NCI-H748 treated with DMSO at 0.1 percent for 48 hours (cell line): ENCODE measurements at places on chromosomes 4 and X.

- no peak for DNase-seq
Observed at GRCh38 chr4:148054275-148054674, 322.4 kb downstream of the ARHGAP10 start.

DNA sequence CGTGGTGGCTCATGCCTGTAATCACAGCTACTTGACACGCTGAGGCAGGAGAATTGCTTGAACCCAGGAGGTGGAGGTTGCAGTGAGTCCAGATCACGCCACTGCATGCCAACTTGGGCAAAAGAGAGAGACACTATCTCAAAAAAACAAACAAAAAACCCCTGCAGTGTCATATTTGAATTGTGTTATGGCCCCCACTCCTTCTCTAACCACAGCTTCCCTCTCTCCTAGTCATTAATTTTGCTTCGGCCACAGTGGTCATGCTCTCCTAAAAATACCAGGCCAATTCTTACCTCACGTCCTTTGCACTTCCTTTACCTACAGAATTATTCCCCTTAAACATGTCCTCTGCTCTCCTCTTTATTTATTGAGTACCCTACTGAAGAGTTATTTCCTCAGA lies 206.1 kb downstream of the PPP3CA start:
- DNase-seq, result no peak

- no peak for DNase-seq
Observed at GRCh38 chr4:76354517-76355473, 48.3 kb downstream of the STBD1 start.

- DNase-seq, result no peak
Observed at GRCh38 chr4:70280567-70280966, 38.2 kb downstream of the CSN3 start.

DNA sequence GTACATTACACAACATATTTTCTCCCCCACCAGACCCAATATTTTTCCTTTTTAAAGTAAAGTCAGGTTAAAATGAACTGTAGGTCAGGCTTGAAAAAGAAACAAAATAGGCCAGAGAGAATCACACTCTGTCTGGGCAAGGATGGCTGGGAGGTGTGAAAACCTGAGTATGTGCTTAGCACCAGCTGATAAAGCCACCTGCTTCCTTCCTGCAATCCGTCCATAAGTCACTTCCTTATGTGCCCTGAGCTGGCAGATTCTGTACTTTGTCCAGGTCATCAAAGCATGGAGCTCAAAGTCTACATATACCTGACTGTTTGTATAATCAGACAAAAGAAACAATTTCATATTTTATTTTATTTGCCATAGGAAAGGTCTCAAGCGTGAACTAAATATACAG lies 37.7 kb downstream of the ANTXR2 start:
- no peak for DNase-seq

- no peak for DNase-seq
Observed at GRCh38 chr4:2260344-2261109, 1.4 kb downstream of the MXD4 start.

- DNase-seq, result no peak
Observed at GRCh38 chr4:76955182-76955581, 5.6 kb downstream of the SEPTIN11 start.

DNA sequence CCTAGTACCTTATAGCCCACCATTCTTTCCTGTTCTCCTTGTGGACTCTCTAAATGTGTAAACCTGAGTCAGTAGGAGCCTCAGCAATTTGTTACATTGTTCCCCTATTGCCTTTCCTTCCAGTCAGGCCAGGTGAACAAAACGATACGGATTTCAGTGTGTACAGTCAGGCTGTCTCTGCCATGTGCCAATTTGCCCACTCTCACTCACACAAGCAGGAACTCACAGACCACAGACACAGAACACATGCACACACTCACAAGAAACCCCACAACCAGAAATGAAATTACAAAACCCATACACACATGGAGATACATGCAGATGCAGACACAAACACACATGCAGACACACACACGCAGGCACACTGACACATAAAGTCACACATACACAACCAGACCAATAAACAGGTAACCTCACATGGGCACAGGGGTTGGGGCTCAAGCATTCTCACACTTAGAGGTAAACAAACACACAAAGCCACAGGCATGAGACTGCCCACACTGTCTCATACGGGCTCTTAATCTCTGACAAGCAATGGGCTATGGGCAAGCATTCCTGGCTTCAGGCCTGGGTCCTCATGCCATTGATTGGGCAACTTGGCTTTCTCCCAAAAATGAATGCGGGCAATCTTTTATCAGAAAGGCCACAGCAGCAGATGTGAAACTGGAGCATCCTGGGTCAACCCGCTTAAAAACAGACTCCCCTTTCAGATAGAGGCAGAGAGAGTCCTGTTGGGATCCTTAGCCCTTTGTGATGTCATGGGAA lies 68.7 kb downstream of the NBDY start:
- no peak for DNase-seq

DNA sequence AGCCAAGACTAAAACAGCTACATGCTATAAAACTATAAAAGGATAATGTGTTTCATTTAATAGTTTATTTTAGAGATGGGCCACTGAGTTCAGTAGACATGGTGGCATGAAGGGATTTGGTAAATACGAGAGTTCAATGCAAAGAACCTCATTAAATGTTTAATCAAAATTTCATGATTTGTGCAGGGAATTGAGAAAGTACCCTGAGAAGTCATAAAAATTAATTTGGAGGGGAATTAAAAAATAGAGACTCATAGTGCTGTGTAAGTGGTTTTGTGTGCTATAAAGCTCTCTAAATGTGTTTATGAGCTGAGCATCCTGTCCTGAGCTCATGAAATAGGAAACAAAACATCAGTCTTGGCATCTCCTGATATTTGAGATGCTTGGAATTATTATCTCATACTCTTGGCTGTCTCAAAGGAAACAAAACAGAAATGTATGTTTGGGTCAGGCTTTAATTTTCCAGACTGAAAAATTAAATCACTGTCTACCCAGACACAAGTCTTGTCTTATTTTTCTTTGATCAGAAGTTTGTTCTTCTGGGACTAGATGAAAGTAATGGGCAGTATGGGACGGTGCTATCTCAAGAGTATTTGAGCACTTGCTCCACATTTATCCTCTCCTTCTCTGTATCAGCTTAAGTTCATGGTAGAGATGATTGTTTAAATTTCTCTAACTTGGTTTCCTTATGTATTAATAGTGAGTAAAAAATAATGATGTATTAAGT lies 38.0 kb upstream of the EMCN start:
- no peak for DNase-seq

- DNase-seq, result no peak
Observed at GRCh38 chrX:153939573-153939972, 4.7 kb upstream of the NAA10 start.

DNA sequence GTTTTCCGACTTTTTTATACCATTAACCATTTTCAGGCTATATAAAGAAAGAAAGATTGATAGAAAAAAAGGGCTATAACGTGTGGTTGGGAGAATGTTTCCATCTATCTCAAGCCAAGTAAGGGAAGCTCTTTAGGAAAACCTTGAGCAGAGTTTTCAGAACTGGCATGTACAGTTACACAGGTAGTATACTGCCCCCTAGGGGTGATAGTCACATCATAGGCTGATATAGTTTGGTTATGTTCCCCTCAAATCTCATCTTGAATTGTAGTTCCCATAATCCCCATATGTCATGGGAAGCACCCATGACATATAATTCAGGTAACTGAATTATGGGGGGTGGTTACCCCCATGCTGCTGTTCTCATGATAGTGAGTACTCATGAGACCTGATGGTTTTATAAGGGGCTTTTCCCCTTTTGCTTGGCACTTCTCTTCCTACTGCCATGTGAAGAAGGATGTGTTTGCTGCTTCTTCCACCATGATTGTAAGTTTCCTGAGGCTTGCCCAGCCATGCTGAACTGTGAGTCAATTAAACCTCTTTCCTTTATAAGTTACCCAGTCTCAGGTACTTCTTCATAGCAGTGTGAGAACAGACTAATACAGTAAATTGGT lies 186.8 kb downstream of the TMA16 start:
- peak; percentile 13 for DNase-seq

- DNase-seq, result no peak
Observed at GRCh38 chr4:122139139-122139538, 13.0 kb upstream of the BLTP1 start.

GRCh38 chr4:180669680-180670079 lies 1573.5 kb upstream of the TENM3 start:
- DNase-seq, result no peak

DNA sequence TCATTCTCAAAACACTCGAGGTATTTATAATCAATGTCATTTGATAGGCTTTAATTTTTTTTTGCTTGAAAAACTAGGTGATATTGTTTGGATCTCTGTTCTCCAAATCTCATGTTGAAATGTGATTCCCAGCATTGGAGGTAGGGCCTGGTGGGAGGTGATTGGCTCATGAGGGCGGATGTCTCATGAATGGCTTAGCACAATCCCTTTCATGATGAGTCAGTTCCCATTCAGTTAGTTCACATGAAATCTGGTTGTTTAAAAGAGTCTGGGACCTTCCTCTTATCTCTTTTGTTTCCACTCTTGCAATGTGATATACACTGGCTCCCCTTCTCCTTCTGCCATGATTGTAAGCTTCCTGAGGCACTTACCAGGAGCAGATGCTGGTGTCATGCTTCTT lies 638.7 kb downstream of the DMD start:
- DNase-seq, result no peak

DNA sequence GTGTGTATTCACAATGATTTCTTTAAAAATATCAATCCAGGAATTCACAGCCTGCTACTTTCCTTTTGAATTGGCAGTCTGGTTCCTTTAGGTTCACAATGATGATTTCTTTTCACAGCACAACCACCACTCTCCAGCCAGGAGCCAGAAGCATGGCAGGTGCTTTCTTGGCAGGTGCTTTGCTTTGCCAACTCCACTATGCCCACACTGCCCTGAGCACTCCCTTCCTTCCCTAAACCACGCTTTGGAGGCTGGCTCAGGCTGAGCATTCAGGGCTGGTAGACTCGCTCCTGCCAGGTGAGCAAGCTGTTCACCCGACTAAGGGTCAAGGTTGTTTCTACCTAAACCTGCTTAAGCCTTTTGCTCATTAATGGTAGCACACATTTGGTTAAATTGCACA lies 184.5 kb downstream of the SH3KBP1 start:
- DNase-seq, result no peak

DNA sequence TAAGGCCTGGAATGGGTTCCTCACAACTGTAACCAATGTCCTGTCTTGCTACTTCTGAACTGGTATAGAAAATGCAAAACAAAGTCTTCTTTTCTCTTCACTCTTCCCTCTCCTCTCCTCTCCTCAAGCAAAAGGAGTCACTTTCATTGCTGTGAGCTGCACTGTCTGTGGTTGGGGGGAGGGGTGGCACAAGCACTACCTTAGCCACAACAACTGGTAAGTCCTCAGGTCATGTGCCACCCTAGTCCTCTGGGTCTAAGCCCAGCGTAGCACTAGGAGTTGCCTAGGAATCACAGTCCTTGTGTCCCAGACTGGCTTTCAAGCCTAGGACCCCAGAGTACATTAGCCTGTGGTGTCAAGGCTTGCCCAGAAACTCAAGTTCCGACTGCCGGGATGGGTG lies 859.3 kb upstream of the AMOT start:
- no peak for DNase-seq

DNA sequence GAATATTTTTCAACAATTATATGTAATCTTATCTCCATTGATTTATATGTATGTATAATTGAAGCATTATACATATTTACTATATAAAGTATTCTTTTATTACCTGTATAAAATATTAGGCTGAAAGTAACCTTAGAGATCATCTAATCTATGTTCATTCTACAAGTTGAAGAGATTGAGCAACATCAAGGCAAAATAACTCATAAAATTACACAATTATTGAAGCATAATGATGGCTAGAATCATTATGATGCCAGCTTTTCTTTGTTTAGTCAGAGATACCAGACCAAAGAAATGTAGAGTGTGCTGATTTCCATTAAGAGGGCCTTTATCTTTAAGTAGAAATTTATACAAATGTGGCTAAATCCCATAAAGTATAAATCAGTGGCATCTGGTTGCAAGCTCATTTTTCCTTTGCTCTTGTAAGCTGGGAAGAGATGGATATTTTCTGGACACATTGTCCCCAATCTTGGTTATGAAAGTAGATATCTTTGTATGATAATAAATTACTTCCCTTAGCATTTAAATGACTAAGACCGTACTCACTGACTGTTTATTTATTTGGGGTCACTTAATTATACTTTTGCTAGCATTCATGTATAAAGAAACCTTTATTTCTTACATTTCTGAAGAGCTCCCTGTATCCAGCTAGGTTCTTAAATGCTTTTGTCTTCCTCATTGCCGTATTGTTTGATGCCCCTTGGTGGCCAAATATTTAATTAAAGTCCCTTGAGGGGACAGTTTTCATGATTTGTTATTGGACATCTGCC lies 339.8 kb downstream of the PCDH7 start:
- DNase-seq, result peak; percentile 39

- DNase-seq, result no peak
Observed at GRCh38 chr4:150336676-150337412, 245.1 kb upstream of the MAB21L2 start.
